ENCODE measurements at places on chromosomes 13 and 19.
A peak's percentile ranks its signal among the peaks of the same experiment; 100 is the strongest.

DNA sequence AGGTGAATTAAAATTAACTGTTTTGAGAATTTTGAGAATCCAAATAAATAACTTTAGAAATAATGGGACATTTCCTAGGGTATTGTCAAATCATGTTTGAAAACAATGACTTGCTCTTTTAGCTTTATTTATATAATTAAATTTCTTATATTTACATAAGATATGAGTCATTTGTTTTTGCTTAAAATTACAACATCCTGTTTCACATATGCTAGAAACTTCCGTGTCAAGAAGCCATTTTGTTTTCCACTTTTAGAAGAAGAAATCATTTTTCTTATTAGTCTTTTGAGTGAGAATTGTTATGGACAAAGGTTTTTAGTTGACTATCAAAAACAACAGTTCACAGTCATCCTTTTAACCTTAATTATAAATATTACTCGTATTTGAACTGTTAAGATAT is 48.2 kb downstream of the DPY19L3 start:
- peak; percentile 1 for DNase-seq

GRCh38 chr19:16435238-16435917 is 36.4 kb downstream of the EPS15L1 start:
- no peak for DNase-seq

GRCh38 chr19:43462383-43462782 is 3.0 kb downstream of the LYPD3 start:
- no peak for DNase-seq

DNA sequence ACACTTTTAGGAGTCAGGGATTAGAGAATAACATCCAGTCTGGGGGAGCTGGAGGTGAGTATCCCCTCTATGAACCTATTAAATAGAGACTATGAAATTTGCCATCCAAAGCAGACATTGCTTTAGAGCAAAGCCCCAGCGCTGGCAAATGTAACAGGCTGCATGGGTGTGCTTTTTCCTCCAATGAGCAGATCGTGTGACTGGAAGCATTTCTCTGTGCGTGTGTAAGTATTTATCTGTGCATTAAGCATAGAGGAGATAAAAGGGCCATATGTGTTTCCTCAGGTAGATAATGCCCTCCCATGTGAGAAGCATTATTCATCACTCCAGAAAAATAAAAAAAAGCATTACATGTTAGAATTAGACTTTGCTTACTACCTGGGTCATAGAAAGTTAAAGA is 924 bp downstream of the TNFSF13B start:
- peak; percentile 44 for DNase-seq

GRCh38 chr13:111047326-111047725 is 67.8 kb upstream of the ARHGEF7 start:
- DNase-seq: peak; percentile 66

DNA sequence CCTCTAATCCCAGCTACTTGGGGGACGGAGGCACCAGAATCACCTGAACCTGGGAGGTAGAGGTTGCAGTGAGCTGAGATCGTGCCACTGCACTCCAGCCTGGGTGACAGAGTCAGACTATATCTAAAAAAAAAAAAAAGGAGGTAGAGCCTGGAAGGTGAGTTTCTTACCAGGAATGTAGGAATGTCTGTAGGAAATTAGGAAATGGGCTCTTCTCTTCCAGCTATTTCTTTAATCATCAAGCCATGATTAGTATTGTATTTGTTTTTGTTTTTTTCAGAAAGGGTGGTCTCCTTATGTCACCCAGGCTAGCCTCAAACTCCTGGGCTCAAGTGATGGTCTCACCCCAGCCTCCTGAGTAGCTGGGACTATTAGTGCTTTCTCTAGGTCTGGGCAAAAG is 26.3 kb upstream of the SERP2 start:
- no peak for DNase-seq

DNA sequence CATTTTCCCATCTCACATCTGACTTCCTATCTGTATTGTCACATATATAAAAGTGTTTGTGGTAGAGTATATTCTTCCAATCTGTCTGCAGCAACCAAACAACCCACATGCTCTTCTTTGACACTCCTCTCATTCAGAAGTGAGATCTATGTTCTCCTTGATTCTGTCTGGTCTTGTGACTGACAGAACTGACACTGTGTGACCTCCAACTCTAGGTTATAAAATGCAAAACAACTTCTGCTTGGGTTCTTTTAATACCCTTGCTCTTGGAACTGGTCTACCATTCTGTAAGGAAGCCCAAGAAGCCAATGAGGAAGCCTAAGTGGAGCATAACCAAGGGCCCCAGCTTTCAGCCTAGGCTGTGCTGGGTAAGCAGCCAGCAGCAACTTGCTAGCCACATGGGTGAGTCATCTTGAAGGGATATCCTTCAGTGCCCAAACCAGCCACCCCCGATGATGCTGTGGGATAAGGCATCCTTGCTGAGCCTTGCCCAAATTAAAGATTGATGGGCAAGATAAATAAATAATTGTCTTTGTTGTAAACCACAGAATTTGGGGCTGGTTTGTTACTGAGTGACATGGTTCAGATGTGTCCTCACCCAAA is 18.4 kb upstream of the ITM2B start:
- DNase-seq: no peak

- peak; percentile 1 for DNase-seq
Observed at GRCh38 chr19:45251452-45252354, 632 bp downstream of the MARK4 start.

DNA sequence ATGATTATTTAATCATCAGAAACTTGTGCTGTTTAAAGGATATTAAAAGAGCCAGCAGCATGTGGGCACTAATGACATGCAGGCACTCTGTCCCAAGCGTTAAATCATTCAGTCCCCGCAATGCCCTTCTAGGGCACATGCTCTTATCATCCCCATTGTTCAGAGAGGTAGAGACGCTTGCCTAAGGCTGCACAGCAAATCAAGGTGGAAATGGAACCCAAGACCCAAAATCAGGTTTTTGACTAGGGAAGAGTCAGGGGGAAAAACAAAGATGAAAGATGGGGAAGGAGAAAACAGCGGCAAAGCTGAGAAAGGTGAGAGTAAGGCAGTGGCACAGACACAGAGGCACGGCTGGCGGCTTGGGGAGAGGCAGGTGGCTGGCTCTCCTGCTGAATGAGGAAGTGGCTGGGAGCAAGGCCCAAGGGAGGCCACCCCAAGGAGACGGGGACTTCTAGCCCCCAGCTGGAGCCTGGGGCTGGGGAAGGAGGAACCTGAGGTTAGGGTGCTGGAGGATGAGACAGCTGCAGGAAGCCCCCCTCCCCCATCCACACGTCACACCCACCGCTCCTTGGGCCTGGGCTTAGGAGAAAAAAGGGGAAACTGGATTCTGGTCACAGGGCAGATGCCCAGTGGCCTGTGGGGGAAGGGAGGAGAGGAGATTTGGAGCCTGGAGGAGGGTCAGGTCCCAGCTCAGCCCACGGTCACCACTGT is 1.0 kb upstream of the TYROBP start:
- peak; percentile 99 for DNase-seq

GRCh38 chr13:59464926-59465325 is 698.8 kb downstream of the DIAPH3 start:
- DNase-seq: no peak

DNA sequence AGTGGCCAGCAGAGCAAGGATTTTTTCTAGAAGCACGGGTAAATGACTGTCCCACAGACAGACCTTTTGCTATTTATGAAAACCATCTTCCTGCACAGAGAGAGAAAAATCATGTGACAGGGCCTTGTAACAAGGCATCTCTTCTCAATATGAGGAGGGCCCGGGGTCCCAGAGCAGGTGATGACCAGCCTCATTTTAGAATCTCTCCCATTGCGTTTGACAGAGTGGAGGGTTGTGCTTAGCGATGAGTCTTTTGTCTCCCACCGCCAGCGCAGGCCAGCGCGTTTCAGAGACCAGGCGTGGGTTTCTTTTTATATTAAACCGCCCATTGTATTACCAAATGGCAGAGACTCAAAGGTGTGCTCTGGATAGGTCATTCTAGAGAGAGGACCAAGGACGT is 97.4 kb upstream of the UBL3 start:
- DNase-seq: no peak

DNA sequence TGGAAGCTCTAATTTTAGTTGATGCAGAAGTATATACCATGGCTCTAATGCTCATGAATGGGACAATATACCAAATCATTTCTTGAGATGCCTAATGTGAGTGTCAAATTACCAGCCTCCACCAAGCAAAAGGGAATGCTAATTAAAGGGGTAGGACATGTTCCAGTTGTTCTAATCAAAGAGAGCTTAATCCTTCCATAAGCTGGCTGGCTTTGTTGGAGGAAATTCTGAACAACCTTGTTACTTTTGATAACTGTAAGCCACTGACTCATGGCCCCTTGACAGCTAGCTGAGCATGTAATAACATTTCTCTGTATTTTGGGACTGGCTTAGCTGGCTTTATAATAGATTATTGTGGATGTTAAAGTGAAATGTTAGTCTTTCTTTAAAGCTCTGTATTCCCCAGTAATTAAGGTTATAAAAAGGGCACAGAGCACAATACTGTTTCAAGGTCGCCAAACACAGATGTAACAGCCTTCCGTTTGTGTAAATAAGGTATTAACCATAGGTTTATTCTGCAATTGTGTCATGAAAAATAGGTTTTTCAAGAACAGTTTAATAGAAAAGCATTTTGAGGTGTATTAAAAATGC is 1194.0 kb downstream of the PCDH9 start:
- no peak for DNase-seq

GRCh38 chr13:93227878-93228642 is 1.5 kb downstream of the GPC6 start:
- DNase-seq: no peak

- DNase-seq: no peak
Observed at GRCh38 chr19:15296841-15297415, 35.4 kb downstream of the BRD4 start.

DNA sequence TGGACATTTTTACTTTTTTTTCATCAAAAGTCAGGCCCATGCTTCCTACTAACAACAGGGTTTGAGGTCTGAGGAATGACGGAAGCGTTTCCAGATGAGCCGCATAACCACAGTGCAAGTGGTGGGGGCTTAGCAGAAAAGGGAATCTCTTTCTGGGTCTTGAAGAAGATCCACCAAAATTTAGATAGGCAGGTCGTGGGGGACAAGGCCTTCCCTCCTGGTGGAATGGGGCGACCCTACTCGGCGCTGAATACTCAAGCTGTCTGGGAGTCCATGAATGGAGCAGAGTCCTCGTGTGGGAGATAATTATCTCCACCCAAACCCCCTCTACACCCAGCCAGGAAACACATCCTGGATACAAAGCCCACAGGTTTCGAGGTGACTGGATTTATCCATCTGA is 36.9 kb downstream of the CARS2 start:
- no peak for DNase-seq

DNA sequence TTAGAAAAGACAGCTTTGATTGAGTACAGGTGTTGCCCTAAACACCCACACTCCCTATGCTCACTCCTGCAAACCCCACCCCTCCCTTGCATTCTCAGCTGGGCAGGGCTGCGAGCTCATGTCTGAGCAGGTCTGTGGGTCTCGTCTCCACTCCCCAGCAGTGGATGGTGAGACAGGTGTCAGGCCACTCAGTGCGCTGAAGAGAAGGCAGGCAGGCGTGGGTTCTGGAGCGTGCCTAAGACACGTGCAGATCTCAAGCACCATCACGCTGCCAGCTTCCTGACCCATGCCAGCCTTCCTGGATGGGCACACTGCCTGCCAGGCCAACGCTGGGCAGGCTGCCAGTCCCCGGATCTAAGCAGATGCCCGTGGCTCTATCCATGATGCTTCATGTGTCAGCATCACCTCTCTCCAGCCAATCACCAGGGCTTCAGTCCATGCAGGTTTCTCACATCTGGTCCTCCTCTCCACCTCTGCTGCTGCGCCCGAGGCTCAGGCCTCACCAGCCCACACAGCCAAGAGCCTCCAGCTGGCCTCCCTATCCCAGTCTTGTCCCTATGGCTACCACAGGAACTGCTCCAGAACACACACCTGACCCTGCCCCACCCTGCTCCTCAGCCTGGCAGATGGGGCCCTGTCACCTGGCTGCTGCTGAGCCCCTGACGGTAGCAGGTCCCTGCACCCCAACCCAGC is 42.6 kb downstream of the EPS15L1 start:
- no peak for DNase-seq

GRCh38 chr19:57512845-57513244 is 13.1 kb downstream of the ZNF773 start:
- no peak for DNase-seq

GRCh38 chr13:85828094-85828684 is 29.0 kb upstream of the SLITRK6 start:
- DNase-seq: peak; percentile 27

DNA sequence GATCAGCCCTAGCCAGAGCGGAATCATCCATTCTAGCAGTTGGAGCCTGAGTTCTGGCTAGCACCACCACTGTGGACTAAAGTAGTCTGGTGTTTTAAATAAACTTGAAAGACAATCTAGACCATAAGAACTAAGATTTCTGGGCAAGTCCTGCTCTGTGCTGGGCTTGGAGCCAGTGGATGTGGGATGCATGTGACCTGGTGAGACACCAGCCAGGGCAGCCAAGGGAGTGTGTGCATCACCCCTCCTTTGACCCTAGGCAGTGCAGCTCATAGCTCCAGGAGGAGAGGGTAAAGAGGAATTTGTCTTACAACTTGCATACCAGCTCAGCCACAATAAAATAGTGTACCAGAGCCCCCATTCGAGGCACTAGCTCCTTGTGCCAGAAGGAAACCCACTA is 21.0 kb downstream of the ITGBL1 start:
- DNase-seq: no peak

GRCh38 chr19:1495799-1496713 is 5.1 kb downstream of the REEP6 start:
- DNase-seq: no peak

- no peak for DNase-seq
Observed at GRCh38 chr13:106383791-106384190, 151.7 kb downstream of the EFNB2 start.

GRCh38 chr19:16074488-16075365 is 1.6 kb upstream of the TPM4 start:
- no peak for DNase-seq

- peak; percentile 6 for DNase-seq
Observed at GRCh38 chr19:36115453-36116343, at the start of gene TBCB. Gene TBCB, plus strand, starts transcription at chr19:36115468. Its CDS starts 93 bp downstream, at chr19:36115561.

DNA sequence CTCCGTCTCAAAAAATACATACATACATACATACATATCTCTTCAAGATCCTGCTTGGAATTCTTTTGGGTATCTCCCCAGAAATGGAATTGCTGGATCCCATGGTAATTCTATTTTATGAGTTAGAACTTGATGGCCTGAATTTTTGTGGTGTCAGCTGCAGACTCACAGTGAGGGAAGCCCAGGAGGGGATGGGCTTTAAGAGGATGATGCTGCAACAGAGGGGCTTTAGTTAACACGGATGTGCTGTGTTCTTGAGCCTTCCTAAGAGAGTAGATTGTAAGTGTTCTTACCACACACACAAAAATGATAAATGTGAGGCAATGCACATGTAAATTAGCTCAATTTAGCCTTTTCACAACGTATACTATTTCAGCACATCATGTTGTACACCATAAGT is 31.8 kb downstream of the CACNG6 start:
- no peak for DNase-seq

GRCh38 chr13:19596960-19597361 is 35.6 kb upstream of the TPTE2 start:
- peak; percentile 13 for DNase-seq

Data from inflammatory macrophage treated with lipopolysaccharide for 4 hours (primary cell).